ENCODE measurements at places on chromosomes 16 and 17. TPM values are rescaled to one million over a fixed set of nuclear protein-coding genes. Genes with fewer than 3 reads are reported as not detected.
A peak's percentile ranks its signal among the peaks of the same experiment; 100 is the strongest.

Gene EDC4
- polyA plus RNA-seq, result 59.7 TPM

Gene SDR42E1
- 18.6 TPM for polyA plus RNA-seq

Gene TPSG1
- 25.4 TPM for polyA plus RNA-seq

Gene EFNB3
- polyA plus RNA-seq, result 7.4 TPM

Gene C16orf46
- polyA plus RNA-seq, result 0.93 TPM

Gene CCL16
- 0.19 TPM for polyA plus RNA-seq

Gene TIMP2
- 89.2 TPM for polyA plus RNA-seq

Gene TBC1D3
- polyA plus RNA-seq, result not detected

Gene TMEM238L
- 3.5 TPM for polyA plus RNA-seq

Gene AIPL1
- not detected for polyA plus RNA-seq

Gene CCL17
- 0.30 TPM for polyA plus RNA-seq

- DNase-seq, result no peak
Measured at GRCh38 chr17:2238432-2239169, 65.0 kb downstream of the SMG6 start.

- DNase-seq, result no peak
Measured at GRCh38 chr17:59027750-59028149, 78.9 kb downstream of the TRIM37 start.

DNA sequence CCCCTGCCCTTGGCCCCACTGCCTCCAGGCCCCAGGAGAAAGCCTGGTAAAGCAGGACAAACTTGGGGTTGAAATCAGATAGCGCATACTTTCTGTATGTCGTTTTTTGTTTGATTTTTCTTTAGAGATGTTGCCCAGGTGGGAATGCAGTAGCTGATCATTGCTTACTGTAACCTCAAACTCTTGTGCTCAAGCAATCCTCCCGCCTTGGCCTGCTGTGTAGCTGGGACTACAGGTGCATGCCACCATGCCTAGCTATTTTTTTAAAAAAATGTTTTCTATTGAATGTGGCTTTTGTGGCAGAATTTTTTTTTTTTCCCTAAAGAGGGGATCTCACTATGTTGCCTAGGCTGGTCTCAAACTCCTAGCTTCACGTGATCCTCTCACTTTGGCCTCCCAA is 11.1 kb upstream of the CCL5 start:
- DNase-seq, result no peak

DNA sequence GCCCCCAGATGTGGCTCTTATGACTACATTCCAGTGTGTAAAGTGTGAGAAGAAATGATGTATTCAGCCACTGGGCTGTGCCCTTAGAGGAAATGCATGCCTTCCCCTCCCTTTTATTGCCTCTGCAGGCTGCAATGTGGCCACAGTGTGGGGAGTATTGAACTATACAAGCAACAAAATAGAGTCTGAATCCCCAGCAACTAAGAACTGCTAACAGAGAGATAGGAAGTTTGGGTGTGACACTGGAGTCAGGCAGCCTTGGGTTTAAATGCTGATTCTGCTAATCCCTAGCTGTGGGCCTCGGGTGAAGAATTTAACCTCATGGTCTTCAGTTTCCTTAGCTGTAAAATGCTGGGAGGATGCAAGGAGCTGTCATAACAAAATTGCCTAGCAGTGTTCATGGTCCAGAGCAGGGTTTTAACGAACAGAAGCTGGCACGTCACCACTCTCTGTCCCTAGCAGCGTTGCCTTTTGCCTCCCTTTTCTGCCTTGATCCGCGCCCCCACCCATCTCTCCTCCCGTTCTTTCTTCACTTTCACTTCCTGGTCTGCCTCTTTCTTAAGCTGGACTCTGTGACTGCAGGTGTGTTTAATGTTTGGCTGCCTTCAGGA is 50.3 kb downstream of the KPNA2 start:
- peak; percentile 79 for DNase-seq

DNA sequence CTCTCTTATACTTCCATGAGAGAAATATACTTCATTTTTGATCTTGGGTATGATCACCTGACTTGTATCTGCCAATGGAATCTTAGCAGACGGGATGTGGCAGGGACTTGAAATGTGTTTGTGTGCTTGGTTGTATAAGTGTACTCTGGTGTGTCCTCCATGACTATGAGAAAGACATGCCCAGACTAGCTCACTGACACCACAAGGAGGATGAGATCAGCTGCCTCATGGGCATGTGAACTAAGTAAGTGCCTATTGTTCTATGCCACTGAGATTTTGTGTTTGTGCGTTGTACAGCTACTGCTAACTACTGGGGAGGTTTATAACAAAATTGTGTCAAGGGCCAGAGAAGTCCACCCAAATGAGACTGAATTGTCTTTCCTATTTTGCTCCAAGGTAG is 402.2 kb upstream of the SALL1 start:
- DNase-seq, result no peak

GRCh38 chr17:32123782-32124181 is 18.5 kb upstream of the RHOT1 start:
- no peak for DNase-seq

- no peak for DNase-seq
Measured at GRCh38 chr16:29972500-29972899, 1.2 kb upstream of the TAOK2 start.

DNA sequence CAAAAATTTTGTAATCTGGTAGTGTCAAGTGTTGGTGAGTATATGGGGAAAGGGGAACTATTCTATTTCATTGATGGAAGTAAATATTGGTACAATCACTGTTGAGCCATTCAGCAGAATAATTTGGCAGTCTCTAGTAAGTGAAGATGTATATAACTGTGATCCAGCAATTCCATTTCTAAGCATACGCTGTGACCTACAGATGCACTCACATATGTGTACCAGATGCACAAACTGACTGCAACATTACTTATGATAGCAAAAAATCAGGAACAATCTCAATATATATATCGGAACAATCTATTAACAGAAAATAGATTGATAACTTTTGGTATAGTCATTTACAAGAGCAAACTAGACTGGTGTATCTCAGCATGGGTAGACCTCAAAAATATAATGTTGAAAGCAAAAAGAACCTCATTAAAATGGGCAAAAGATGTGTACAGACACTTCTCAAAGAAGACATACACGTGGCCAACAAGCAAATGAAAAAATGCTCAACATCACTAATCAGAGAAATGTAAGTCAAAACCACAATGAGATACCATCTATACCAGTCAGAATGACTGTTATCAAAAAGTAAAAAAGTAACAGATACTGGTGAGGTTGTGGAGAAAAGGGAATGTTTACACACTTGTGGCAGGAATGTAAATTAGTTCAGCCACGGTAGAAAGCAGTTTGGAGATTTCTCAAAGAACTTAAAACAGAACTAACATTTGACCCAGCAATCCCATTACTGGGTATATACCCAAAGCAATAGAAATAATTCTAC is 20.7 kb downstream of the ADAP2 start:
- DNase-seq, result no peak

DNA sequence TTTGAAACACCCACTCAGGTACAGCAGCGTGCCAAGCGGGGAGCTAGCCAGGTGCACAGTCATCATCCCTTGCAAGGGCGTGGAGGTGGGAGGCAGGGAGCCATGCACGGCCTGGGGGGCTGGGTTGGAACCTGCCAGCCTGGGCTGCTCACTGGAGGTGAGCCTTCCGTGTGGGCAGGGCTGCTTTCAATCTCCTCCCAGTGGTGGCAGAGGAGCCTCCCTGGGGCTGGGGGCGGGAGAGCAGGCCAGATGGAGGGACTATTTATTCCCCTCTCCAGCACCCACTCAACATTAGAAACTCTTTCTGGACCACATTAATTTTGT is 90.3 kb downstream of the KATNIP start:
- no peak for DNase-seq

DNA sequence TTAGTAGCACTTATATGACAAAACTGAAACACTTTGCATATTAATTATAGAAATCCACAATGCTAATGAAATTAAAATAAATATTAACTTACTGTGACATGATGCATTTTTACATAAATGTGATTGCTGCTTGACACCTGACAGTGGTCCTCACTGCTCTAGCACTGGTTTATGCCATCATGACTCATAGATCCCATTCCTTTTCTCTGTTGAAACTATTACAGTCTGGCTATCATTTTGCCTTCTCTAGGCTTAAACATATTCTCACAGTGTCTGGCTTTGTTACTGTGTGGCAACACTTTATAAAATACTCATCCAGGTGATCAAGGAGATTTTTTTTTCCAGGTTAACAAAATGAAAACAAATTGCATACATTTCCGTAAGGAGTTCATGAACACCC is 108.0 kb downstream of the MRTFB start:
- no peak for DNase-seq

DNA sequence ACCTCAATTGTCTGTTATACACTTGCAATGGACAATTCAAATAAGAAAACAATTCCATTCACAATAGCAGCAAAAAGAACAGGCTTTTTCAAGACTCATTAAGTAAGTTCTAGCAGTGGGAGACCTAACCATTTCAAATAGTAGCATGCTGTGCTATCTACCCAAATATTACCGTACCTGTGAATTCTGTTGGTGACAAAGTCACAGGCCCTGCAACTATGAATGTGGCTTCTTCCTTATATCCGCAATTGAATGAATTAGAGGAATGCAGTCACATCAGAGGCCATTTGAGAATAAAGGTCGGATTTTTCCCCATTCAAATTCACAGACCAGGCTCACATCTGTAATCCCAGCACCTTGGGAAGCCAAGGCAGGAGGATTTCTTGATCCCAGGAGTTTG is 800 bp upstream of the NME4 start:
- no peak for DNase-seq

- no peak for DNase-seq
Measured at GRCh38 chr16:46927273-46927672, 43.1 kb downstream of the GPT2 start.

DNA sequence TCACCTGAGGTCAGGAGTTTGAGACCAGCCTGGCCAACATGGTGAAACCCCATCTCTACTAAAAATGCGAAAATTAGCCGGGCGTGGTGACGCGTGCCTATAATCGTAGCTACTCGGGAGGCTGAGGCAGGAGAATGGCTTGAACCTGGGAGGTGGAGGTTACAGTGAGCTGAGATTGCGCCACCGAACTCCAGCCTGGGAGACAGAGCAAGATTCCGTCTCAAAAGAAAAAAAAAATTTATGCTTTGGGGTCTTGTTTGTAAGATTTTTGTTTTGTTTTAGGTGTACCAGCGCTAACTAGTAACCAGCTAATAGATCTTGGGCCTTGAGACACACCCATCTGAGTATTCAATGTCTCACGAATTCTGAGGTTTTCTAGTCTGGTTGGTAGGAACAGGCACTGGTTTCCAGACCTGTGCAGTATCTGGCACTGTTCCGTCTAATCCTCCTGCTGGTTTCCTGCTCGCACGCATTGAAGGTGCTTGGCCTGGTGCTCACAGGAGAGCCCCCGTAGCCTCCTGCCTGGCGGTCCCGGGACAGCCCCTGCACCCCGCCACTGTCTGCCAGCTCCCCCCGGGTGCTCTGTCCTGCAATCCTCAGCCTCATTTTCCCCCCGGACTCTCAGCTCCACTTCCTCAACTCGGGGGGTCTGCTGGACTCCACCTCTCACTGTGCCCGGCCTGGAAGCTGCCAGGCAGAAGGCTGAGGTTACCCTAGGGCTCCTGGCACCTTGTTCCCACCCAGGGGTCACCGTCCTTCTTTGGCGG is 10.6 kb upstream of the DUS1L start:
- DNase-seq, result no peak

- no peak for DNase-seq
Measured at GRCh38 chr16:27853101-27853500, 210.4 kb downstream of the GSG1L start.

GRCh38 chr17:49482144-49482817 is 12.8 kb upstream of the NGFR start:
- DNase-seq, result no peak

GRCh38 chr16:67884684-67885083 is at the start of gene NRN1L:
TSS of gene NRN1L (plus strand) at chr16:67884885. CDS start at chr16:67884904, 19 bp downstream.
- DNase-seq, result peak; percentile 53
